ENCODE measurements at places on chromosomes 5 and 9.

DNA sequence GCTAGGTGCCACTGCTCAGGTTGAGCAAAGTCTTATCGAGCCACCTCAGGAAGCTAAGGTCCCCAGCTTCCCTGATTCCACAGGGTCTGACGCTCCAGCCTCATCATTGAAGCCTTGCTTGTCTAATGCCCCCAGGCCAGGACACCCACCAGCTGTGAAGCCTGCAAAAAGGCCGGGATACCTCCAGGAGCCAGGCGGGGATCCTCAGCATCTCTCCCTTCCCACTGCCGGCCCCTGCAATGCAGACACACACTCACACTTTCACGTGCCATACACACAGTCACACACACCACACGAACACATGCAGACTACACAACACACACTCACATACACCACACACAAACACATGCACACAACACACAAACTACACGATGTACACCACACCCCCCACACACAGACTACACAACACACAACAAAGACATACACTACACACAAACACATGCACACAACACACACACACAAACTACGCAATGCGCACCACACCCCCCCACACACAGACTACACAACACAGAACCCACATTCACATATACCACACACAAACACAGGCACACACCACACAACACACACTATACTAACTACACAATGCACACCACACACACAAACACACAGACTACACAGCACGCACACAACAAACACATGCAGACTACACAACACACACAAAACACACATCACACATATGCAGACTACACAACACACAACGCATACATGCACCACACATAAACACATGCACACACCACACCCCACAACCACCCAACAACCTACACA is 17.8 kb upstream of the S1PR3 start:
- DNase-seq, result peak; percentile 15

GRCh38 chr5:122415030-122415800 is 103.2 kb downstream of the SNCAIP start:
- peak; percentile 75 for DNase-seq

DNA sequence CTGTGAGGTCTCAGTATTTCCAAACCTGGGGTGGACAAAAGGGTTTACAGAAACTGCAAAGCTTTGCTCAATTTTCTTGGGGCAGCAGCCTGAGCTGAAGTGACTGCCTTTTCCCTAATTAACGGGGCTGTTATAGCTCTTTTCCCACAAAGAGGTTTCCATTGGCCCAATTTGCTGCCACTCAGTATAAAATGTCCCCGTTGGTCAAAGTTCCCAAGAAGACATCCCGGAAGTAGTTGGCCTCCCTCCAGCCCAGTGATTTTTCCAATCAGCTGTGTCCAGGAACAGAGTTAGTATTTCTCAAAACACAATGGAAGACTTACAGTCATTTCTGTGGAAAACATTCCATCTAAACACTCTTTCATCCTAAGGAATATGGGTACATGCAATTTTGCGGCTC is 643.6 kb downstream of the ACTL7B start:
- DNase-seq, result no peak

DNA sequence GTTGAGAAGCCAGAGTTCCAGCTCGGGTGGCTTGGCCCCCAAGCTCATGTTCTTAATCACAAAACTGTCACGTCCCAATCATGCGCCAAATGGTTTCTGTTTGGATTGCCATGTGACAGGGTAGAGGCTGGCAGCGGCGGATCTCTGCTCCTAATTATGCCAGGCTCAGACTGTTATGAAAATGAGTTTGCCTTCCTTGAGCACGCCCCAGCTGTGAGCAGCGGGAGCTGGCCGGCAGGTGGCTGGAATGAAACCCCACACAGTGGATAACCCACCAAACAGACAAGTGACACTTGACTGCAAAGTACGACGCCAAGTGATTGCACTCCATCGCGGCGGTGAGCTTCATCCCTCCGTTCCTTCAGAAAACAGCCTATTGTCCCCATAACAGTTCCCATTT is 75.4 kb downstream of the CFAP77 start:
- DNase-seq, result no peak

DNA sequence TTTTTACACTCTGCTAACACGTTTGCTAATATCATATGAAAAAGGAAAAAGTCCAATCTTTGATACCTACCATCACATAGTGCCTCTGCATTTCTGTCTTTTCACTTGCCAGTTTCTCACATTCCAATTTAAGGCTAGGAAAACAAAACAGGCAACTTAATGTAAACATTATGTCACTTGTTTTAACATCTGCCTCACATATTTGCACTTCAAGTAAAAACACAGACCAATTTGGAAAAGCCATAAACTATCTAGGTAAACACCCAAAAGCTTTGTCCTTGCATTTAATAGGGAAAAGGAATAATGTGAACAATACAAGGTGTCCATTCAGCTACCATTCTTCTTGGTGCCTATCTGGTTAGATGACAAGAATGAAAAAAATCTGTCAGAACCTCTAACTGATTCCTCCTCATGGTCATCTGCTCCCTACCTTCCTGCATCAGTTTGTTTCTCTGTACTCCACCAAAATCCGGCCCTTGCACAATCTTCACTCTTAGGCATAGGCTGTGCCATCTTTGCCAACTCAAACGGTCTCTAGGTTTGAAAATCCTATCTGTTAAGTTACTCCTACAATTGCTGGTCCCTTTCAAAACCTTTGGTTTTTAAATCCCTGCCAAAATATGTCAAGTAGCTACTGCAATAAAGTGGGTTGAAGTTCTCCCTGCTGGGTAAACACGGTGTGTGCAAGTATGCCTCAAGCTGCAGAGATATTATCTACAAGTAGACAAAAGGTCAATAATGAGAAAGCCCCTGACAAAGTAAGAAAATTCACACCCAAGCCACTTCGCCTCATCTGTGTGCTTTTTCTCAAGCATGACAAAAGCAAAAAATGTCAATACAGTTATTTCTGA is 3.4 kb downstream of the TLE1 start:
- DNase-seq, result peak; percentile 42

DNA sequence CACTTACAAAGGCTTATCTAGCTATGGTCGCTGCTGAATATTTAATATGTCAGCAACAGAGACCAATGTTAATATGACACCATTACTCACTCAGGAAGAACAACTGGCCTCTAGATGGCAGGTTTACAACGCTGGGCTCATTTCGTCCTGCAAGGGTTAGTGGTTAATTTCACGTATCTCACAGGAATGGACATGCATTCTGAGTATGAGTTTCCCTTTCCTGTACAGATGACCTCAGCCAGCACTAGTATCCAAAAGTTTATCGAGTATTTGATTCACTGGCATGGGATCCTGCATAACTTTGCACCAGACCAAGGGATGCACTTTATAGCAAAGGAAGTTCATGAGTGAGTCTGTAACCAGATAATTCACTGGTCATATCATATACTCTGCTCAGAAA is 8.7 kb upstream of the TRPC7 start:
- peak; percentile 6 for DNase-seq

- no peak for DNase-seq
Measured at GRCh38 chr5:10423022-10423421, 18.7 kb upstream of the ROPN1L start.

DNA sequence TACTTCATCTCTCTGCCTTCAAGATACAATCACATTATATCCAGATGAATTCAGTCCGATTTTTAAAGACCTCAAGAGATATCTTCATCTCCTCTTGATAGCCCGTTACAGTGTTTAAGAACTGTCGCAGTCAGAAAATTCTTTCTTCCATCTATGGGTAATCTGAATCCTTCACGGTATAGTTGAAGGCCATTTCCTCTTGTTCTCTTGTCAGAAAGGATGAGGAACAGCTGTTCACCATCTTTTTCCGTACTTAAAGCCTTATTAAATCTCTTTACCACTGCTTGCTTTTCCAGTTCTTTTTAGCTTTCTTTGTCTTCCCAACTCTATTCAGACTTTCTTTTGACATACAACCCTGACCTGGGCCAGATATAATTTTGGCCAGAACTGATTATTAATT is 121.8 kb downstream of the XRCC4 start:
- DNase-seq, result no peak

GRCh38 chr5:14501353-14502293 is 80.0 kb upstream of the OTULINL start:
- DNase-seq, result peak; percentile 63

DNA sequence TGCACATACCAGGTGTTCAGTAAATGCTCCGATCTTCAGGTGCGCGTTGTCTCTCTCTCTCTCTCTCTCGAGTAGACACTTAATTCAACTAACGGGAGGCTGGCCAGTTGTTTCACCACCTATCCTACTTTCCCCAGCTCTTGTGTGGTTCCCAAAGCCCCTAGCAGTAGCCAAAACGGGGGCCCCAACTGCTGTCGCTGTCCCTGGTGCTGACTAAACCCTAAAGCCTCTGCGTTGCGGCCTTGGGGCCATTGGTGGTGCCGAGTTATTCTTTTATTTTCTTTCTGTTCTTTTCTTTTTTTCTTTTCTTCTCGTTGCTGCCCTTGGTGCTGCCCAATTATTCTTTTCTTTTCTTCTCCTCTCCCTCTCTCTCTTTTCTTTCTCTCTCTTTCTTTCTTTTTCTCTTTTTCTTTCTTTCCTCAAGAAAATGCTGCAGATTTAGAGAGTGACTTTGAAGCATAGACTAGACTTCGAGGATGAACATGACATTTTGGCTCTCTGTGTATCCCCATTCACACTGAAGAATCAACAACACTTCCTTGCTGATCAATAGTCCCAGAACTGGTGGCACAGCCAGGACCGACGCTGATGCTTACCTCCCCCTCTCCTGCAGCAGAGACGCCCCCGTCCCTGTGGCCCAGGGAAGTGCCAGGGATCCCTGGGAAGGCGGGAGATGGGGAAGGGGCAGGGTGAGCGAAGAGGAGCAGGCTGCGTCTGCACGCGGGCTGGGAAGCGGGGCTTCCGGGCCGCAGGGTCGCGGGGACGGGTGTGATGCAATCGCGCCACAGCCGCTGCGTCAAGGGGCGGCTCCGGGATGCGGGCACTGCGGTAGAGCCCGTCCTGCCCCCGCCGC is at the start of gene FBLL1:
Gene FBLL1 (plus strand): TSS at position 785 of the 853 bp plus-strand sequence. CDS start 200 bp downstream, outside the sequence.
- DNase-seq, result peak; percentile 47

GRCh38 chr9:109745335-109746283 is 34.4 kb upstream of the PALM2AKAP2 start:
- peak; percentile 85 for DNase-seq

- no peak for DNase-seq
Measured at GRCh38 chr5:120151181-120151580, 312.9 kb upstream of the PRR16 start.

- DNase-seq, result no peak
Measured at GRCh38 chr5:117165068-117165467, 590.4 kb upstream of the SEMA6A start.
